ENCODE measurements at places on chromosomes 16 and 17. TPM values are rescaled to one million over a fixed set of nuclear protein-coding genes. Genes with fewer than 3 reads are reported as not detected.

The MYCBPAP gene
- total RNA-seq, result 0.62 TPM

The TBC1D24 gene
- 12.1 TPM for total RNA-seq

The CTRB2 gene
- not detected for total RNA-seq

The OR2C1 gene
- 0.39 TPM for total RNA-seq

The KIF2B gene
- total RNA-seq, result not detected

The ARL5C gene
- not detected for total RNA-seq

The ABCA6 gene
- total RNA-seq, result 29.0 TPM

The OR3A2 gene
- total RNA-seq, result not detected

The NDUFAB1 gene
- total RNA-seq, result 77.8 TPM

The DPEP3 gene
- total RNA-seq, result 0.15 TPM

The DNASE1L2 gene
- 39.8 TPM for total RNA-seq

The PIRT gene
- total RNA-seq, result not detected

The TCAP gene
- 0.44 TPM for total RNA-seq

The CENPT gene
- total RNA-seq, result 205 TPM

The CX3CL1 gene
- total RNA-seq, result 31.9 TPM

The PRSS27 gene
- total RNA-seq, result 5.0 TPM

The CLEC3A gene
- total RNA-seq, result not detected

The ZNF276 gene
- total RNA-seq, result 44.7 TPM

The KRT33B gene
- total RNA-seq, result 4.4 TPM

The VTN gene
- total RNA-seq, result not detected
